ENCODE measurements at places on chromosomes 4 and X. TPM values are rescaled to one million over a fixed set of nuclear protein-coding genes. Genes with fewer than 3 reads are reported as not detected.

- peak; percentile 39 for DNase-seq
- peaks cover 1% of the 10 kb centered on the region for H3K4me1 ChIP-seq
- no peak overlapping the region for H3K4me3 ChIP-seq
- peak overlapping the region; percentile 55 for H3K27ac ChIP-seq
These were observed 822.0 kb upstream of the SLIT2 start for GRCh38 chr4:19429684-19430083.

DNA sequence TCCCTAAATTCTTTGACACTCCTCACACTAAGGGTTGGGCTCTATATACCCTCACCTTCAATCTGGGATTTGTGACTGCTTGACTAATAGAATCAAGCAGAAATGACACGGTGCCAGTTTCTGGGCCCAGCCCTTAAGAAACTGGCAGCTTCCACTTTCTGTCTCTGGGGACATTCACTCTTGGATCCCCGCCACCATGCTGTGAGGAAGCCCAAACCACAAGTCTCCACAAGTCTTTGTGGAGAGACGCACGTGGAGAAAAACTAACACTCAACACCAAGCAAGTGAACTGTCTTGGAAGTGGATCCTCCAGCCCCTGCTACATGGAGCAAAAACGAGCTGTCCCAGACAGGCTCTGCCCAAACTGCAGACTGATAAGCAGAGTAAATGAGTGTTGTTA is 1.1 kb upstream of the EDNRA start:
- H3K27me3 ChIP-seq, result peaks cover 7% of the 10 kb centered on the region
- H3K4me1 ChIP-seq, result no peaks in the 10 kb centered on the region
- H3K27ac ChIP-seq, result no peak overlapping the region
- no peaks in the 10 kb centered on the region for H3K36me3 ChIP-seq

DNA sequence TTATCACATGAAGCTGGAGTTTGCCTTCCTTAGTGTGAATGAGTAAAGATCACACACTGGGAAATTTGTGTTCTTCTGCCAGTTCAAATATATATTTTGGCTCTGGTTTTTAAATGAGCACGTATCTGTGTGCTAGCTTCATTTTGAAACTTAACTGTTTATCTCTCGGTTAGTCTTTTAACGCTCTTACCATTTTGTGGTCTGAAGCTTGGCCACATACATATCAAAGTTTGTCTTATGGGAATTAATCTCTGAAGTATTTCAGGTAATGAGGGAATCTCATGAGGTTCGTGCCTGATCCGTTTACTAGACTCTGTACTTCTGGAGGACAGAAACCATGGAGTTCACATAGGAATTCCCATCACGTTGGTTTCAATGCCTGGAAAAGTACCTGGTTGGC is 13.8 kb downstream of the ATP10D start:
- no peak for DNase-seq
- no peaks in the 10 kb centered on the region for H3K27me3 ChIP-seq
- no peak overlapping the region for H3K4me3 ChIP-seq
- no peaks in the 10 kb centered on the region for H3K4me1 ChIP-seq
- no peaks in the 10 kb centered on the region for H3K36me3 ChIP-seq

GRCh38 chr4:13244444-13244843 is 239.7 kb downstream of the RAB28 start:
- H3K36me3 ChIP-seq, result peaks cover 7% of the 10 kb centered on the region
- no peak overlapping the region for H3K27ac ChIP-seq
- no peaks in the 10 kb centered on the region for H3K27me3 ChIP-seq
- no peaks in the 10 kb centered on the region for H3K4me1 ChIP-seq
- no peak for DNase-seq

DNA sequence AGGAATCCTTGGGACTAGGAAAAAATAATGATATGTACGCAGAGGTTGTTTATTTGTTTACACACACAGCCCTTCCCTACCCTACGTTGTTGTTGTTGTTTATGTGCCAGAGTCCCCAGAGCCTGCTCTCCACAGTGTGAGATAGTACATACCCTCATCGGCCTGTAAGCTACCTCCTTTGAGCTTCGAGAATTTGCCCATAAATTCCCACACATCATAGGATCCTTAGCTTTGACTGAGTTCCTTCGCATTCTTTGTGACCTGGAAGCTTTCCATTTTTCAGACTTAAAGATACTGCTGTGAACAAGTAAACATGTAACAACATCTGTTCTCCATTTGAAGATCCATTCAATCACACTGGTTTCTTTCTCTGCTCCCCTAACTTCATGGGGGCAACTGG is 114.5 kb downstream of the IRF2 start:
- no peaks in the 10 kb centered on the region for H3K36me3 ChIP-seq
- no peaks in the 10 kb centered on the region for H3K27me3 ChIP-seq
- H3K27ac ChIP-seq, result no peak overlapping the region
- H3K4me1 ChIP-seq, result no peaks in the 10 kb centered on the region
- no peak for DNase-seq

GRCh38 chrX:72030431-72030830 is 101.3 kb downstream of the RTL5 start:
- no peaks in the 10 kb centered on the region for H3K36me3 ChIP-seq
- peaks cover 8% of the 10 kb centered on the region for H3K4me1 ChIP-seq
- H3K4me3 ChIP-seq, result no peak overlapping the region
- DNase-seq, result no peak
- H3K27ac ChIP-seq, result no peak overlapping the region

ADH1C gene
- total RNA-seq, result not detected

TMEM129 gene
- total RNA-seq, result 23.8 TPM

SMR3B gene
- total RNA-seq, result not detected

ASMTL gene
- total RNA-seq, result 45.5 TPM

COL4A6 gene
- total RNA-seq, result 0.05 TPM

FAM156B gene
- 11.8 TPM for total RNA-seq

Measured in glutamatergic neuron (in vitro differentiated cells).